ENCODE measurements at places on chromosomes 2 and 18.

- no peak for DNase-seq
These were observed 1674.5 kb upstream of the NXPH2 start for GRCh38 chr2:140454717-140455116.

GRCh38 chr2:75952173-75952572 lies 241.5 kb upstream of the GCFC2 start:
- no peak for DNase-seq

DNA sequence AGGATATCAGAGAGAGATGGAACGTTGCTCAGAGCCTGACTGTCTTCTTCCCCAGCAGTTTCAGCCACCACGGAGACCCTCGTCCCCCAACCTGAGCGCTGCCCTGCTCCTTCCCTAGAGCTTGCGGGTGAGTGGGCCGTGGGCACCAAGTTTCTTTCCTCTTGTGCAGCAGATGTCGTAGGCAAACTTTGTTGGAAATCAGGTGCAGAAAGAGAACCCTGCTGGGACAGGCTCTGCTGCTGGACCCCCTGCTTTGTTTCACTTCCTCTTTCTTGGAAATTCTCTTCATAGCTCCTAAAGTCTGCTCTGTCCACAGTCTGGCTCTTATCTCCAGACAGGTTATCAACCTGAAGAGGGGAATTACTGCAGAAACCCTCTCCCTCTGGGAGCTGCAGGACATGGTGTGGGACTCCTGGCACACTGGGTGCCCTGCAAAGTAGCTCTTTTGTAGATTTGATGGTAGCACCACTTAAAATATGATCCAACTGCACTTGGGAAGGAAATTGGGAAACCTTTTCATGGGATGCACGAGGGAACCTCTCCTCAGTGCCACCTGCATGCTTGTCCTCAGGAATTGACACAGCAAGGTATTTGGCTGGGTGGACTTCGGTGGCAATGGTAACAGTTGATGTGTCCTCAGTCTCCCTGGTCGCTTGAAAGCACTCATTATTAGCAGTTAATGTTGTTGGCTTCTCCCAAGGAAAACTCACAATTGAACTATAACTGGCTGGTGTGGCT lies 92.2 kb downstream of the ALPK2 start:
- no peak for DNase-seq

DNA sequence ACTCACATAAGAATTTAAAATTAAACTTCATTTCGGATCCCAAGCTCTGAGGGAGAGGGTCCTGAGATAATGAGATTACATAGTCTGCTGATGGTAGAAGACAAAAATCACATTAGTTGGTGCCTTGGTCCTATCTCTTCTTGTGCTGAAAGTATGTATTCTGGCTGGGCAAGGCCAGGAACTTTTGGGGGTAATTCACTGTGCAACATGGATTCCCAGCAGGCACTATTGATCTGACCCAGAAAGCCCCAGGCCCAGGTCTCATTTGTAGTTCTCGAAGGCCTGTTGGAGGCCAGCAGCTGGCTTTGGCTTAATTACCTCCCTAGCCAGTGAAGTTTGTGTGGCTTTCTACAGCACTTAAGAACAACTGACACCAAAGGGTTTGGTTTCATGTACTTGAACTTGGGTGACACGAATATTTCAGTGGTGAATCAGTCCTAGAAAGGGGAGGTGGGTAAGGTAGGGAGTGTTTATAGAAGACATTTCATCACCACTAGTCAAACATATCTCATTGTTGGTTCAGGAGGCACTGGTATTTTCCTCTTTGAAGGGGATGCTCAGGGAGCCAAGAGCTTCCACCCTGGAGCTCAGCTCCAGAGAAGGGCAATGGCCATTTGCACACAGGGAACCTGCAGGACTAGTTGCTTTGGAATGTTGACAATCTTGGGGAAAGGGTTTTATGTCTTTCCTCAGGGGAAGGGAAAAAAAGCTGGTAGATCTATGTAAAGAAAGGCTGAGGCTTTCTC lies 217.8 kb downstream of the OSR1 start:
- no peak for DNase-seq

DNA sequence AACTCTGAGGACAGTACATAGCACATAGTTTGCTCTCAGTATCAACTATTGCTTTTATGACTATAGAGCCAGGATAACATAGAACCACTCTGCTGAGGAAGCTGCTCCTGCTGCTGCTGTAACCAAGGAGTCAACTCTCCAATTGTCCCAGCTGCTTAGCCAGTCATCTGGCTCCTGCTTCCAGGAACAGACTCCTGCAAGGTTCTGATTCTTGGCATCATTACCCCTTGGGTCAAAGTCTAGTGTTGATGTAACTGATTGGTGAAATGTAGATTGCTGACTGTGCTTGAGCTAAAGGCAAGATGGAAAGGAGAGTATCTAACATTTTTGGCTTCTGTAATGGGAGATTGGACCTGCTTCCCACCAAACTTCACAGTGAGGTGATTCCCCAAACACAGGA lies 261.9 kb upstream of the FSHR start:
- DNase-seq: no peak

All from stimulated activated CD4-positive, alpha-beta T cell treated with anti-CD3 and anti-CD28 coated beads, Interleukin-12 subunit alpha, Interleukin-12 subunit beta, amount 100 ng/mL, for 24 hours (primary cell).